ENCODE measurements at places on chromosomes 6 and 20. TPM values are rescaled to one million over a fixed set of nuclear protein-coding genes. Genes with fewer than 3 reads are reported as not detected.

DNA sequence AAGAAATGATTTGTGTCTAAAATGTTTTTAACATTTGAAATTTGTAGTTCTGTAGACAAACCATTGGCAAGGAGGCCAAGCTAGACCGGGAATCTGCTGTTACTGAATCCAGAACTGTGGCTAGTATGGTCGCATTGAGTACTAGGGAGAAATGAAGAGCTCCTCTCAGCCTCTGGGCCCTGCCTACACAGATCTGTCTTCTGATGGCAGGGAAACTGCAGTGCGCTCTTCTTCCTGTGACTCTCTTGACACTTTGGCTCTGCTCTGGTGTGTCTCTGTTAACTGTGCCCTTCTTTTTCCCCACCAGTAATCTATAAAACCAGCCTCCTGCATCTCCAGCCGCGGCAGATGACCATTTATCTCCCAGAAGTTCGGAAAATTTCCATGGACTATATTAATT, 61.5 kb upstream of the TMEM181 start:
- H3K27me3 ChIP-seq = no peaks in the 10 kb centered on the region
- DNase-seq = no peak
- H3K36me3 ChIP-seq = peaks cover 64% of the 10 kb centered on the region
- no peak overlapping the region for H3K4me3 ChIP-seq
- H3K27ac ChIP-seq = no peak overlapping the region
- H3K4me1 ChIP-seq = peaks cover 8% of the 10 kb centered on the region

Gene TNFAIP3
- total RNA-seq = 6.6 TPM

DNA sequence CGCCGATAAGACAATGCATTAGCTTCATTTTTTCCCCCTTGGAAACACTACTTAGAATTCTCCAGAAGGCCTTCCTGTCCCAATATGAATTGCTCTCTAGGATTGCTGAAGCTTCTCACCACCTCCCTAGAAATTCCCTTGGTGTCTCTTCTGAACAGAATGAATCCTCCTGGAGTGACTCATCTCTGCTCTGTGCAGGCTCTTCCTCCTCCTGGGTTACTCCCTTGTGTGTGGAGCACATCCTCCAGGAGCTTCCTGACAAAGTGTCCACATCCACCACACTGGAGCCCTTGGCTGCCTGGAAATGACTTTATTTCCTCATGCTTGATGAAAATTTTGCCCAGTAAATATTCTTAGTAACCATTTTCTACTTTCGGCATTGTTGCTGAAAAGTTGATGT, 54.4 kb downstream of the DTNBP1 start:
- no peak overlapping the region for H3K27ac ChIP-seq
- peaks cover 3% of the 10 kb centered on the region for H3K36me3 ChIP-seq
- no peaks in the 10 kb centered on the region for H3K4me1 ChIP-seq
- H3K4me3 ChIP-seq = no peak overlapping the region
- no peaks in the 10 kb centered on the region for H3K27me3 ChIP-seq

Gene CLPSL1
- total RNA-seq = not detected

Gene CALHM6
- total RNA-seq = 3.8 TPM

Gene HLA-DQA2
- total RNA-seq = 0.13 TPM

- no peaks in the 10 kb centered on the region for H3K36me3 ChIP-seq
- H3K27ac ChIP-seq = no peak overlapping the region
- peaks cover 48% of the 10 kb centered on the region for H3K4me1 ChIP-seq
- H3K27me3 ChIP-seq = peaks cover 2% of the 10 kb centered on the region
Measured at GRCh38 chr20:59336540-59336939, 36.1 kb downstream of the EDN3 start.
